ENCODE measurements at places on chromosomes 3 and 15.

- peak; percentile 68 for DNase-seq
Measured at GRCh38 chr3:14125193-14126016, 553 bp downstream of the TMEM43 start.

GRCh38 chr3:31103623-31104180, 209.2 kb upstream of the GADL1 start:
- no peak for DNase-seq

- DNase-seq: no peak
Measured at GRCh38 chr3:86787091-86787490, 203.9 kb downstream of the VGLL3 start.

DNA sequence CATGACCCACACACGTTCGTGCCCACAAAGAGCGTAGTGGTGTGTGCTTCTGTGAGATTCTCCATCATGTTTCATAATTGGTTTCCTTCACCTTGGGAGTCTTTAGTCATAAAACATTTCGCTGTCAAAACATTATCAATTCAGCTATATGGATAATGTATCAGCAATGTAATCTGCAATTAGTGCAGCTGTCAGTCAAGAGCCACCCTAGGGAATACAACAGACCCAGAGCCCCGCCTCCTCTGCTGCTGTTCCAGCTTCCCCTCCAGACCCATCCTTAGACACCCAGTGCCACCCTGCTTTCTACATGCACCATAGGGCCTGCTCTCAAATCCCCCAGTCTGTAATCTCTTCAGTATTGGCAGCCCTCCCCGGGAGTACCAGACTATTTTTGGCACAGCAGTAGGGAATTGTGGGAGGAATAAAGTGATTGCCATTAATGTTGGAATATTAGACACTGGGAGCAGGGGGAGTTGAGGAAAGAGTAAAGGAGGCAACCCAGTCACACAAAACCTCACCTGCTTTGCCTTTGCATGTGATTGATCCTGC, 31.5 kb upstream of the C3orf80 start:
- no peak for DNase-seq

- DNase-seq: no peak
Measured at GRCh38 chr3:146550743-146551510, 6.5 kb upstream of the PLSCR1 start.

All from T-helper 2 cell treated with Interferon-gamma antibody and Interleukin-4, amounts not matched to agents 5 μg/mL and 100 μg/mL, for 36 hours (primary cell).